ENCODE measurements at places on chromosomes 13 and 19.

- peaks cover 38% of the 10 kb centered on the region for H3K4me1 ChIP-seq
- H3K27me3 ChIP-seq, result peaks cover 13% of the 10 kb centered on the region
- DNase-seq, result no peak
- H3K4me3 ChIP-seq, result peak overlapping the region; percentile 17
- peaks cover 39% of the 10 kb centered on the region for H3K36me3 ChIP-seq
- H3K27ac ChIP-seq, result peak overlapping the region; percentile 83
Observed at GRCh38 chr13:114072421-114072820, 60.0 kb downstream of the RASA3 start.

GRCh38 chr19:4448147-4448985 lies 9.2 kb downstream of the UBXN6 start:
- peaks cover 4% of the 10 kb centered on the region for H3K27me3 ChIP-seq
- H3K4me1 ChIP-seq, result no peaks in the 10 kb centered on the region
- no peak overlapping the region for H3K27ac ChIP-seq
- no peak overlapping the region for H3K4me3 ChIP-seq
- H3K36me3 ChIP-seq, result peaks cover 7% of the 10 kb centered on the region

GRCh38 chr19:55605637-55606470 lies at the start of gene ZNF865:
Gene ZNF865 (plus strand): TSS chr19:55605647. CDS start chr19:55613619, 7,972 bp downstream.
- DNase-seq, result peak; percentile 71
- H3K4me3 ChIP-seq, result peak within 1 kb of the TSS; percentile 98
- H3K27me3 ChIP-seq, result peaks cover 32% of the 10 kb centered on the region
- peaks cover 26% of the 10 kb centered on the region for H3K4me1 ChIP-seq
- H3K27ac ChIP-seq, result peak within 1 kb of the TSS; percentile 99
- peaks cover 24% of the 10 kb centered on the region for H3K36me3 ChIP-seq

DNA sequence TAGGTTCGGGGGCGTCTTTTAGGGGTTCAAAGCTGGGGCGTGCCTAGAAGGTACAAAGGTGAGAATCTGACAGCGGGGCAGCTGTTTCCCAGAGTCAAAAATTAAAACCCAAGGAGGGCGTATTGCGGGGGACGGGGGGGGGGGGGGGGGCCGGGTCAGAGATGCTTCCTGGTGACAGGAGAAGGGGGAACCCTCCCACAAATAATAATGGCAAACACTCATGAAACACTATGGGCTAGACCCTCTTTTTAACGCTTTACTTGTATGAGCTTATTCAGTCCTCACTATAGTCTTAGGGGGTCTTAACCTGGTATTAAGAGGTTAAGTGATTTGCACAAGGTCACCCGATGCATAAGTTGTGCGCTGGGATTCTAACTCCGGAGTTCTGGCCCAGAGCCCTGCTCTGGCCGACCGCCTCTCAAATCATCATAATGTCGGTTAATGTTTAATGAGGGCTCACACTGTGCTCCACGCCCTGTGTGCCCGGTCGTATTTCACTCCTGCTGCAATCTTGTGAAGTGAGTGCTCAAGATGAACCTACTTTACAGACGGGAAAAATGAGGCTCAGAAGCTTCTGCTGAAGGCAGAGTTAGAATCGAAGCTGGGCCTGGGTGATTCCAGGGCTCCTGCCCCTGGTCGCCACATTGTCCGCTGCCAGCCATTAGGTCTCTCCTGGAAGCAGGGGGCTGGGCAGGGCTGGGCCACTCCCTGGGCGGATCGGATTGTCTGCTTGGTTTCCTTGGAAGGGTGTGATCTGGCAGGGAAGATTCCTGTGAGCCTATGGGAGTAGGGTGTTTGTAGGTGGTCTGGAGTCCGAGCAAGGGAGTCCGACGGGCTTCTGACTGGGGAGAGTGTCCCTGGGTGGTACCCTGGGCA lies 964 bp downstream of the PAK4 start:
- peaks cover 6% of the 10 kb centered on the region for H3K36me3 ChIP-seq
- peak overlapping the region; percentile 98 for H3K27ac ChIP-seq
- no peak for DNase-seq

- DNase-seq, result no peak
- H3K4me3 ChIP-seq, result no peak overlapping the region
- H3K27ac ChIP-seq, result no peak overlapping the region
- H3K36me3 ChIP-seq, result peaks cover 18% of the 10 kb centered on the region
- peaks cover 3% of the 10 kb centered on the region for H3K27me3 ChIP-seq
- H3K4me1 ChIP-seq, result peaks cover 27% of the 10 kb centered on the region
Observed at GRCh38 chr13:27128825-27129627, 42.6 kb downstream of the USP12 start.
